ENCODE measurements at places on chromosomes 5 and 9.

- DNase-seq: peak; percentile 82
Measured at GRCh38 chr5:140312067-140312790, 9.3 kb upstream of the PFDN1 start.

DNA sequence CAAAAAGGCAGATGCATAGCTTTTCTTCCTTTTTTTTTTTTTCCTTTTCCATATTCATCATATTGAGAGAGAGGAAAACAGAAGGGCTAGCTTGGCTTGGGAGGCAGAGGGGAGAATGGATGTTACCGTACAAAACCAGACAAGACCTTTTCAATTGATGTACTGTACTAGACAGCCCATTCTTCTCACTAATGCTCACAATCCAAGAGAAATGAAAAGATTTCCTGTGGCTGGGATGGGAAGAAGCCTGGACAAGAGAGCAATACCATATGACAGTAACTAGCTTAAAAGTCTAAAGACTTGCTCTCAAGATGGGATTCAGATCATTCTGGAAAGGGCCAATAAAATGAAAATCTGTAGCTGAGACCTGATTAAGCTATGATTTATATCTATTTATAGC is 3.4 kb downstream of the CEMIP2 start:
- DNase-seq: no peak

GRCh38 chr9:70668751-70669150 is 254.3 kb upstream of the KLF9 start:
- DNase-seq: no peak

DNA sequence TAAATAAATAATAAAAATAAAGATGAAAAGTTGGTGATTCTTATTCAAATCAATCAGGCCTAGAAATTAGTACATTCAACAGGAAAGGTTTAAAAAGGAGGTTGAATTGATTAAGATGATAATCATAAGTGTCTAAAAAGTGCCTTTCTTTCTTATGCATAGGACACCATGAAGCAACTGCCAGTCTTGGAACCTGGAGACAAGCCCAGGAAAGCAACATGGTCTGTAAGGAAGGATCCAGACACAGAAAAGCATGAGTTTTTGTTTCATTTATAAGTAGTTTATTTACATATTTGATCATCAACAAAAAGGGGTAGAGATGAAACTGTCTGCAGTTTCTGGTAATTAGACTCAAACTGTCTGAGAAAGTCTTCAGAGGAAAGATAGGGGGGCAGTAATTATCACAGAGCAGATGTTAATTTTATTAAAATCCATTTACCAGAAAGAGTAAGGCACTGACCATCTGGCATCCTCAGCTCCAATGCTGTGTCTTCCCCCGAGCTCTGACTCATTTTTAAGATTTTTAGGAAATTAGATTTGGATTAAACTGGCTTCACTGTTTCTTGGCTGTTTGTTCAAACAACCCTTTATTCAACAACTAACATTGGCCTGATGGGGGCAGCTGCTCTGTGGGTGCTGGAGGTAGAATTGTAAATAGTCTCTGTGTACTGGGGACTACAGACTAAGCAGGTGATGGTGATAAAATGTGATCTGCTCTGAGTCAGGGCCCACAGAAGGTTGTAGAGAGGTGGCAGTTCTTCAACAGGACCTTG is 2.7 kb downstream of the RABEPK start:
- DNase-seq: peak; percentile 13

DNA sequence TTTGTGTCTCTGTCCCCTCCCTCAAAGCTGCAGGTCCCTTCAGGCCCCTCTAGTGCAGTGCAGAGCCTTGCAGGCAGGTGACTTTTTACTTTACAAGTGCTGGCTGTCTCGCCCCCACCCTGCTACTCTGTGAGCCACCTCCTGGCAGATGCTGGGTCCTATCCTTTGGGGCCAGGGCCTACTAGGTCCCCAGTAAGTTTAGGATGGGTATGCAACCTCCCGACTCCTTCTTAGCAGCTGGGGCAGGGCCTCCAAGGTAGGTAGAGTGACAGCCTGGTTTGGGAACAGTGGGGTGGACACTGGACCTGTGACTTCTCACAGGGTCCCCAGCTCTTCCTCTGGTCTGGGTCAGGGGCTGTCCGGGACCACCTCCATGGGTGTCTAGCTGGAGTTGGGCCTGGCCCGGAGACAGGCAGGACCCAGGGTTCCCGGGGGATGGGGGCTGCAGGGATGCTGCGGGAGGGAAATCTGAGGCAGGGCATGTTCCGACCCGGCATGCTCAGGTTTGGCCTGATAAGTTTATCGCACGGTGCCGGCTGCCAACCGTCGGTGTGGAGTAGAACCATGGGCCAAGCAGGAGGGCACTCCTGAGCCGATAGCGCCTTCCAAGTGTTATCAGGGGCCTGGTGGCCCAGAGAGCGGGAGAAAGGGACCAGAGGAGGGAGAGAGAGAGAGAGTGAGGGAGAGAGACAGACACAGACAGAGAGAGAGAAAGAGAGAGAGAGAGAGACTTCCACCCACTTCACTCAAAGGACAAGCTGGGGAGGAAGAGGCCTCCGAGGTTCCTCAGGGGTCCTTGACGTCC is 20.5 kb downstream of the GFI1B start:
- DNase-seq: no peak

DNA sequence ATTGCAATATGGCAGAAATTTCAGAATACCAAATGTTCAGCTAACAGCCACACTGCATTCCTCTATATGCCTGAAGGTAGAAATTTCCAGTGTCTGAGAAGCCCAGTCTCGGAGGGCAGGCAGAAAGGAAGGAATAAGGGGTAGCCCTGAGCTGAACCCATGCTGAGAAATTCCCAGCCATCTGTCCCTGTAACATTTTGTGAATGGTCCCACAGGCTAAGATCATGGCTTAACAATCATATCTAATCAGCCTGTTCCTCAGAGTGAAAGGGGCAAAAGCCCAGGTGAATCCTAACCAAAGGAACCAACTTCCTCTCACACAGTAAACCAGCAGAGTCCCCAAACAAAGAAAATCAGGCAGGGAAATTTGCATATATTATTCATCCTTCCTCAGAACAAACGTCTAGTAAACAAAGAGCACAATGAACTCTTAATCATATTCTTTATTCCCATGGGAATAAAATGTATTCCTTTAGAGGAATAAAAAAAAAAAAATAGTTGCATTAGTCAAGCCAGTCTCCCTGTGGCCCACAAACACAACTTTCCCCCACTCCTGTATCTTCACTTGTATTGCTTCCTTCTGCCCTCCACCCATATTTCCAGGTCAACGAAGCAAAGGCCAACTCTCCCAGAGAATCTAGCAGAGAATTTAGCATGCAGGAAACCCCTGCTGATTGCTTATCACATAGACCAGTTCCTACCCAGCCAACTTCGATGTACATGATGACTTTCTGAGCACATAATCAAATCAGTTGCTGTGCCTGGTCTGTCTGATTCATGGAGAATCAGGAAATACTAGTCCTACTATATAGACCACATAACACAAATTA is 257.6 kb downstream of the FAM114A2 start:
- peak; percentile 89 for DNase-seq

Measured in mesendoderm (in vitro differentiated cells).